ENCODE measurements at places on chromosomes 6 and 20.
A peak's percentile ranks its signal among the peaks of the same experiment; 100 is the strongest.

GRCh38 chr6:156413154-156413553, 364.0 kb upstream of the ARID1B start:
- no peak for DNase-seq

DNA sequence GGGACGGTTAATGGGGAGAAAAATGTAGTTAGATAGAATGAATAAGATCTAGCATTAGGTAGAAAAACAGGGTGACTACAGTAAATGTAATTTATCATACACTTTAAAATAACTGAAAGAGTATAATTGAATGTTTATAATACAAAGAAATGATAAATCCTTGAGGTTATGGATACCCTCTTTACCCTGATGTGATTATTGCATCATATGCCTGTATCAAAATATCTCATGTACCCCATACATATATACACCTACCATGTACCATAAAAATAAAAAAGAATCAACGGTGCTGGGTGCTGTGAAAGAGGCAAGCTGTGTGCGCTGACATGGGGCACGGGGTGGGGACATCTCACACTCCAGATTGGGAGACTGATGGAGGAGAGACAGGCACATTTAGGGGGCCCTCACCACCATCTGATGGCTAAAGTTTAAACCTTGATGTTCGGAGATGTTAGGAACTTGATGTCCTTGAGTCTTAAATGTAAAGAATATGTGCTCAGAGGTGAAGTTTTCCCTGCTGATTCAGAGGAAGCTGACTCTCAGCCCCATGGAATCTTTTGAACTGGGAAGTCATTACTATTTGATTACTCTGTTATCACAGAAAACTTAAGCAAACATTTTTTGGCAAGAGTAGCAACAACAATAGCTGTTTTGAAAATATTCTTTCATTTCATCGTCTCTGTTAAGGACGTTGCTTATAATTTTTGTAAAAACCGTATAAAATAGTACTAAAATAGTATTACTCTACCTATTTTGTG, 26.4 kb upstream of the RFPL4B start:
- DNase-seq = no peak

DNA sequence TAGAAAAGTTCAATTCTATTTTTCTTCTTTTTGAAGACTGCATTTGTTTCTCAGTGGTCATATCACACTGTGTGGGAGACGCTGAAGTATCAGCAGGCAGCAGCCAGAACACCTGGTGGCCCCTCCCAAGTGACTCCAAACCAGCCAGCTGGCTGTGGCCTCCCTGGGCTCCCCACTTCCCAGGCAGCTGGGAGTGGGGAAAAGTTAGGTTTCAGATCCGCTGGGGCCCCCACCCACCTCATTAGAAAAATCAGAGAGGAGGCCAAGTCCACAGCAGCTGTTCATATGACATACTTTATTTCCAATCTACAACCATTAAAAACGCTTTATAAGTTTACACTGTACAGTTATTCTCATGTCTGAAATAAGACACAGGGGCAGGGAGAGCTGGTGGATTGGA, 3.6 kb upstream of the DSN1 start:
- no peak for DNase-seq

- no peak for DNase-seq
These were observed 376.7 kb downstream of the THBS2 start for GRCh38 chr6:168876956-168877355.

DNA sequence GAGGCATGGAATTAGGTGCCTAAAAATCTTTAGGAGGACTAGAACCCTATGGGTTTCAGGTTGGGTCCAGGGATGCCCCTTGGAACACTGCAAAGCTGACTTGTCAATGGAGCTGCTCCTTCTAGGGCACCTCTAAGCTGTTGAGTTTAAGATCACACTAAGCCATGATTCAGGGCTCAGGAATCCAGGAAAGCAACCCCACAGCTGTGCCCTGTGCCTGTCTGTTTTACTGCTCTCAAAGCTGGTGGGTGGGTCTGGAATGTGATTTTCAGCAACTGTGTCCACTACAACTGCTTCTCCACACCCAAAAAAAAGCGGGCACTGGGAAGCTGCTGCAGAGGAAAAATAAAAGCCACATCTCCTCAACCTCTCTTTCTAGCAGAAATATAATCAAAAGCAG, 310.4 kb upstream of the MOCS1 start:
- DNase-seq = peak; percentile 54

- DNase-seq = no peak
These were observed 22.3 kb downstream of the CAPN11 start for GRCh38 chr6:44180886-44181285.

- no peak for DNase-seq
These were observed 28.5 kb downstream of the THBS2 start for GRCh38 chr6:169225131-169225576.

- DNase-seq = no peak
These were observed 36.6 kb downstream of the CITED2 start for GRCh38 chr6:139337830-139338229.

GRCh38 chr20:22805219-22805618, 220.8 kb upstream of the FOXA2 start:
- peak; percentile 8 for DNase-seq

GRCh38 chr6:19812512-19813119, 24.6 kb upstream of the ID4 start:
- peak; percentile 14 for DNase-seq

DNA sequence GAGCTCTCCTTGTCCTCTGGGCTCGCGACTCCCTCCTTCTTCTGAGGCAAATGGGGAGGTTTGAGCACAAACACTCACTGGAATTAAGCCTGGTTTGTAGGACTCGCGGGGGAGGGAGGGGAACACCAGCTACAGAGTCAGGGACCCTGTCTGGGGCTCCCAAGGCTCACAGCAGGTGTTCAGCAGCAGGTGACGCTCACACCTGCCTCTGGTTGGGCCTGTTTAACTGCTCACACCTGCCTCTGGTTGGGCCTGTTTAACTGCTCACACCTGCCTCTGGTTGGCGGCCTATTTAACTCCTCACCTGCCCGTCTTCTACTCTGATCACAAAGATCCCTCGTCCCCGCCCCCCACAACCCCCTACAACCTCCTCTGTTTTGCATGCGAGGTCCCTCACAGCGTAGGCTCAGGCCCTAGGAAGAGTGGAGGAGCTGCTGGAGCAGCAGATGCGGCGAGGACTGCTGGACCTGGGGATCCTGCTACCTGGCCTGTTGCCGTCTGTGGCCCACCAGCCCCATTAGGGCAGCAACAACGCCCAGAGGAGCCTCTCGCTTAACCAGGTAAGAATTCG, 181.9 kb downstream of the ERMARD start:
- peak; percentile 44 for DNase-seq

DNA sequence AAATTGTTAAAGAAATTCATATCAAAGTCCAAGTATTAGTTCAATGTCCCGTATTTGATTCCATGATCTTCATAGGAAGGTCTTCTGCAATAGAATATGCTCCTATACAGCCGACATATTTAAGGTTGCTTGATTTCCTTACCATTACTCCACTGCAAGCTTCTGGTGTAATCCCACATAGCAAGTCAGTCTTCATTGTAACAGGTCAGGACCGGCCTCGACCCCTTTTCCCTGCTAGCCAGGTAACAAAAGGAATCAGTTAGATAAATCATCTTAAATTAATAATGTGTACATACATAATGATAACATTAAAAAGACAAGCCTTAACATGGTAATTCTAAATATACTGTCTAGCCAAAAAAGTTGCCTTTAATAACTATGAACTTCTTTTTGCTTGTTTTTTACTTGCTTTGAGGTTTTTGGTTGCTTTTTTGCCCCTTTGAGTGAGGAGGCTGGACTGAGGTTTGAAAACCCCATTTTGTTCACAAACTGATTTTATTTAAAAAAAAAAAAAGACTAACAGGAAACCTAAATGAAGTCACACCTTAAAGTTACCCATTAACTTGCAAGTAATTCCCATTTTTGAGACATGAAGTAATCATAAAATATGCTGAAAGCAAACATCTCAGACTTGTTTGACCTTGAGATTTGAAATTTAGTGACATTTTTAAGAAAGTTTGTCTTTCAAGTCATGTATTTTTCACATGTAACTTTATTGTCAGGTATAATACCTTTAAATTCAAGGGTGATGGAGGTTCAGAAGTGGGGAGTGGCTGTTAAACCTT, 19.2 kb upstream of the SNX14 start:
- DNase-seq = no peak

DNA sequence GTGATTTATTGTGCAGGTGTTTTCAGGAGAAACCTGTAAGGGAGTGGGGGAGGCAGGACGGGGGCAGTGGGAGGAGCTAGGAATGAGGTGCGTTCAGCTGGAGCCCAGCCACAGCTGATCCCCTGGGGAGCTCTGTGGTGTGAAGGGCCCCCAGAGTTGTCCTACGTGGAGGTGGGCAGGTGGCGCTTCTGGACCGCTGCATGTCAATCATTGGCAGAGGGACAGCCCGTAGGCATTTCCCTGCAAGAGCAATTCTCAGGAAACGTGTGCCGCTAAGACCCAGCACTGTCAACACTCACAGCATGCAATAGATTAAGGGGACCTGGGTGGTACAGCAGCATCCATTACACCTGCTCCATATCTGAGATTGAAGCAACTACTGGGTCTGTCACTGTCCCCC, 88.0 kb downstream of the PRND start:
- DNase-seq = no peak

DNA sequence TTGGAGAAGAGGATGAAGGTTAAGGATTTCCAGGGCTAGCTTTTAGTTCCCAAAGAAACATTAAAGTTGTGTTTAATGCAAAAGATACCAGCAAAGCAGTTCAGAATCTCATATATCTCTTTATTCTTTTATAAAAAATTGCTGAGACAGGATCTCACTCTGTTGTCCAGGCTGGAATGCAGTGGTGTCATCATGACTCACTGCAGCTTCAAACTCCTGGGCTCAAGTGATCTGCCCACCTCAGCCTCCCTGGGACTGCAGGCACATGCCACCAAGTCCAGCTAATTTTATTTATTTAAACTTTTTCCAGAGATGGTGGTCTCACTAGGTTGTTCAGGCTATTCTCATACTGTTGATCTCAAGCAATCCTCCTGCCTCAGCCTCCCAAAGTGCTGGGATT, 41.1 kb upstream of the CAP2 start:
- DNase-seq = no peak

GRCh38 chr20:57481281-57481711, 43.6 kb downstream of the CTCFL start:
- no peak for DNase-seq

DNA sequence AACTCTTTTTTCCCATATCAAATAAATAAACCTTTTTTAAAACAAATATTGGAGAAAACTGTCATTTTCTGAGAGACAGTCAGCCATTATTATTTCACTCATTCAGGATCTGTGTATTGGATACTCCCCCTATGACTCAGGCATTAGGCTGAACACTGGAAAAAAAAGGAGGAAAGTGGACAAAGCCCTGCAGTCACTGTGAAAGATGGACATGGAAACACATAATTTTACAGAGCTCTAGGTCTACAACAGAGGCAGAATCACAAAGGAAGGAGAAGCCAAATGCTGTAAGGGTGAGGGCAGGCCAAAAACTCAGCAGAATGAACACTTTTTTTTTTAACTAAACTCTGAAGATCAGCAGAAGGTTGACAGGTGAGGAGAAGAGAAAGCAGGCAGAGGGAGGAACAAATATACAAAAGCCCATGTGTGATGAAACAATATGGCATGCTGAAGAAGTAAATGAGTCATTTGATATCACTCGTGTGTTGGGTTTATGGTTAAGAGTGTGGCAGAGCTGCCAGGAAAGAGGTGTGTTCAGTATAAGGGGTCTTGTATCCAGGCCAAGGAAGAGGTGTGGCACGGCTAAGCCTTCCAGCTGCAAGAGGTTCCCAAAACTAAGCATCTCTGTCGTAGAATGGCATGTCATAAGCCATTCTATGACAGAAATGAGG, 39.1 kb downstream of the EPB41L2 start:
- no peak for DNase-seq

DNA sequence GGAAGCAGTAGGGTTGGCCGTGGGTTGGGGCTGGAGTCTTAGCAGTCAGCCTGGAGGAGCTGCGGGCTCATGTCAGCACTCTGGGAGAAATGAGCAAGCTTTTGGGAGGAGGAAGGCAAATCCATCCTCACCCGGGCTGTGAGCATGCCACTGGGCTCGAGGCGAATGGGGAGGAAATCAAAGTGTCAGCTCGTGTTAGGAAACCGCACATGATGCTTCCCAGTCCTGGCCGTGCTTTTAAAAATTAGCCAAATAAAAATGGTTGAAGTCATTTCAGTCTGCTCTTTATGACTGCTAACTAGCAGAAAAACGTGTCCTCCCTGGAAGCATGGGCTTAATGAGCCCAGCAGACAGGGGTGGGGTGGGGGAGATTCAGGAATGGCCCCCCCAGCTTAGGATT, 98.1 kb downstream of the NFATC2 start:
- DNase-seq = no peak

- no peak for DNase-seq
These were observed 325.2 kb upstream of the NT5E start for GRCh38 chr6:85124472-85125354.

- peak; percentile 60 for DNase-seq
These were observed 735.1 kb upstream of the MARCKS start for GRCh38 chr6:113122060-113122459.

DNA sequence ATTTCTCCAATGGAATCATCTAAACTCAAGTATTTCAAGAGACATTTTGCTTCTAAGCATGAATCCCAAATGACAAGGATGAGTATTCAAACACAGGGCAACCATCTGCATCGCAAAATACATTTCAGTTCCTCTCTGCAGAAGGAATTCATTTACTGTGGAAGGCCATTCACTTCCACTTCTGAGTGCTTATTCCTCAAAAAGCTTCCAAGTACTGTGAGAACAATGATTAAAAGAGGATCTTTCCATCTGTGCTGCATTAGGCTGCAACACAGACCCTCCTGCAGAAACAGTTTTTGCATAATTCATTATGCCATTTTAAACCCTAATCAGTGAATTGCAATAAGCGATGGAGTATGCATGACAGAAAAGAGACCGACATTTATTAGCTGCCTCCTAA, 52.5 kb downstream of the ARHGAP18 start:
- DNase-seq = no peak

- DNase-seq = no peak
These were observed 241 bp upstream of the CFAP206 start for GRCh38 chr6:87407561-87407900.

DNA sequence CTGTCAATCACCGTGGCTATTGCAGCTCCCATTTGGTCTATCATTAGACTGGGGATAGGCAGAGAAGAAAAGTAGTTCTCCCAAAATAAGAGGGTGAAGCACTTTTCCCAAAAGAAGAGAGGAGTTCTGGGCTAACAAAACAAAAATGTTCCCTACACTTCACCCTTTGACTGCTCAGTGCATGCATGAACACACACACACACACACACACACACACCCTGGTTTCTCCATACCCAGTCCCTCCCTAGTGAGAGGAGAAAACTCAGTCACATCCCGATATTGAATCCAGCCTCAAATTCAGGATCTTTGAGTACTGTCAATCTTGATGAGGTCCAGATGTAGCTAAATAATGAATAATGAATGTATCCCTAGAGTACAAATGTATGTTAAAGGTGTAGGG, 4.6 kb upstream of the TBPL1 start:
- no peak for DNase-seq

- no peak for DNase-seq
These were observed 22.2 kb upstream of the VAPB start for GRCh38 chr20:58366866-58367265.

GRCh38 chr6:143426026-143426425, 24.5 kb downstream of the ADAT2 start:
- no peak for DNase-seq

All from ELF-1 (cell line).